ENCODE measurements at places on chromosomes 2 and 18.

- no peak for DNase-seq
These were observed 761.0 kb upstream of the POU3F3 start for GRCh38 chr2:104092886-104093285.

DNA sequence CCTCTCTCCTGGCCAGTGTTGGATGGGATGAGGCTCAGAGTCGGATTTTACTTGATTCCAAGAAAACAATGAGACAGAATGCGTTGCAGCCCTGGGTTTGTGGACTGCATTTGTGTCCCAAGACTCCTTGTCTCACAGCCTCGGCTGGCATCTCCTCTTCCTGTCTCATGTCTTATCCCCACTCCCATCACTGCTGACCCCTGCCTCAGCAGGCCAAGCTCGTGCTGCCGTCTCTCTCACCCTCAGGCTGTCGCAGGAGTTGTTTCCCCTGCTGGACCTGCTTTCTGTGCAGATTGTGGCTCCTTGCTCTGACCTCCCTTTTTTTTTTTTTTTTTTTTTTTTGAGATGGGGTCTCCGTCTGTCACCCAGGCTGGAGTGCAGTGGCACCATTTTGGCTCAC is 70.2 kb upstream of the RALBP1 start:
- DNase-seq: no peak

DNA sequence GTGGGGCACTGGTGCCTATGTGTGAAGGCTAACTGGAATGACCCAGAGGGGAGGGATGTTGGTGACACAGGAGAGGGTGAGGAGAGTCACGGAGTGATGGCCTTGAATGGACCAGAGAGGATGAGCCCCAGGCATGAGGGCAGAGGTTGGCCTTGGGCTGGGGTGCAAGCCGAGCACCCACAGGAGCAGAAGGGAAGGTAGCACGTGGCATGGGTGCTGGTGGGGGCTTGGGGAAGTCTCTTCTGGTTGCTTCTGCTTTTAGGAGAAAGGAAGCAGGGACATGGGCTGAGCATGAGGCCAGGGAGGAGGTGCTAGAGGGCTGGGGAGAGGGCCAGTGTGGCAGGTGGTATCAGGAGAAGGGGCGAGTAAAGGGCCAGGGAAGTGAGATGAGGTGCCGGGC is 183.8 kb downstream of the DYSF start:
- no peak for DNase-seq

DNA sequence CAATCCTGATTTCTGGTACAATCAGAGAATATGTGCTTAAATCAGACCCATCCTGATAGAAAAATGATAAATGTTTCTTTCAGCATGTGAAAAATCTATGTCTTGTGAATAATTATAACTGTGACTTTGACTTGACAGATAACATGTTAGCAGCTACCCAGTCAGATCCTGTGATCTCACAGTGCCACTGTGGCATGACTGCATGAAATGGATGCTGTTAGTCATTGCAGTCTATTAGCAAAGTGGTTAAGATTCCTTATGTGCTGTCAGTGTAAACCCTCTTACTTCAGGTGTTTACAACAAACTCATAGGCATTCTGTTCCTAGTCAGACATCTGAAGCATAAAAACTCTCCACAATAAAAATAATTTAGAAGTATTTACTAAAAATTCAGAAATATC is 244.6 kb upstream of the RND3 start:
- DNase-seq: no peak

DNA sequence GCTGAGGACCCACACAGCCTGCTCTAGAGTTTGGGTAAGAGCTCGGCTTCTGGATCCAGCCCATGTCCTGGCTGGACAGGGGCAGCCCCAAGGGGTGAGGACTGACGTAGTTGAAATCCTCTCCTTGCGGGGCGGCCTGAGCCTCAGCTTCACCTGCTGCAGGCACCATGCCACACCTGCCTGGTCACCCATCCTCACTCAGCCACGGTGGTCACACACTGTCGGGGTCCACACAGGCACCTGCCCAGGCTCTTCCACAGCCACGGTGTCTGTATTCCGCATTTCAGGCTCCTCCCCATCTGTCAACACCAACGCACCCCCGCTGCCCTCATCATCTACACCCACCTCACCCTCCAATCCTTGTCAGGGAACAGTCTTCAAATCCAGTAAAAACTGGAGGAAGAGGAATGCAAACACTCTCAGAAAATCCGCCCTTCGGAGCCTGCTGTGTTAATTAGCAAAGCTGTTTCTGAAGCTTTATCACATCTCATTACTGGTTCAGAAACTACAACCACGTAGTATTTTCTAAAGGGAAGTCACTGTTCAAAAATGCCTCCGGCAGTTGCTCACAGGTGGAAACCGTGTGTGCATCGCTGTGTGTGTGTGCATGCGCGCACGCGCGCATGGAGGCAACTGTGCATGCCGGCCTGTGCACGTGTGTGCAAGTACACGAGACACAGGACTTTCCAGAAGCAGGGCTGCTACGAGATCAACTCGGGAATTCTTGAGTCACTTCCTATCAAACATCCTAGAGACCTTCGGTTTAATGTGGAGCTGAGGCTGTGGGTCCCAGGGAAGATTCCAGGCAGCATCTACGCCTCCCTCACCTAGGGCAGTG is 38.2 kb downstream of the SLC66A2 start:
- DNase-seq: no peak

- peak; percentile 56 for DNase-seq
These were observed 35.4 kb upstream of the REEP1 start for GRCh38 chr2:86372641-86373502.

DNA sequence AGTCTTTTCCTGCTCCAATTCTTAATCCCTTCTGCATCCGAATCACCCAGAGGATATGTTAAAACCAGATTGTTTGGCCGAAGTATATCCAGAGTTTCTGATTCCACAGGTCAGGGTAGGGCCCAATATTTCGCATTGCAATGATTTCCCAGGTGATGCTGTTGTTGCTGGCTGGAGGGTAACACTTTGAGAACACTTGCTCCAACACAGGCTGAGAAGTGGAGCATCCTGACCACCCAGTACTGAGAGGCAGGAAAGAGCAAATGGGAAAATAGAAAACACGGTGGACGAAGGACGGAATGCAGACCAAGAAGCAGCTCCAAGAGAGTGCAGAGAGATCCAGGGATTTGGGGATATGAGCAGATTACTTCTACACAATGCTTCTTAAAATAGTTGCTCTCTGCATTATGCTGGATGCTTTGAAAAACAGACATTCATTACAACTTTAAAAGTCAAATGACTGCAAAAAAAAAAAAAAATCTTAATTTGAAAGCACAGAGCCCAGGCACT is 362.2 kb upstream of the SLC14A2 start:
- DNase-seq: no peak

DNA sequence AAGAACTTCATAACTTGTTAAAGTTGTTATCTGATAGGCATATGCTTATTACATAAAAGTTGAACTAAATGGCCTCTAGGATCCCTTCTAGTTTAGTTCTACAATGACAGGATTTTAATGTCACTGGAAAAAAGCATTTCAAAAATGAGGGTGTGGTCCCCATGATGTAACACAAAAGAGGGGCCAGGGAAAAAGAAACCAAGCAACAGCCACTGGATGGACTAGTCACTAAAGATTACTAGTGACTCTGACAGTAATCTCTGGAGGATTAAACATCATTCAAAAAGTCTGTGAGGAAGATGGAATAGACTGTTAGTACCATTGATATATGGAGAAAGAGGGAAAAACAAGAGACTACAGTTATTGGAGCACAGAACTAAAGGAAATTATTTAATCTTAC is 22.6 kb downstream of the SEPTIN10 start:
- no peak for DNase-seq

Measured in body of pancreas (tissue), 4 donors.